Naive thymus-derived CD4-positive, alpha-beta T cell (primary cell): ENCODE measurements at places on chromosomes 4 and X. TPM values are rescaled to one million over a fixed set of nuclear protein-coding genes. Genes with fewer than 3 reads are reported as not detected.

COL4A5 gene
- not detected in 2 replicates for total RNA-seq

VCX3A gene
- total RNA-seq = not detected in 2 replicates

GRCh38 chrX:142978130-142978684, 47.5 kb upstream of the SPANXN4 start:
- DNase-seq = no peak

- DNase-seq = no peak
Observed at GRCh38 chrX:24204331-24204730, 54.8 kb downstream of the ZFX start.

FRMPD4 gene
- not detected for total RNA-seq
